ENCODE measurements at places on chromosomes 16 and 17.

- no peak for DNase-seq
Observed at GRCh38 chr16:83118365-83118764, 491.6 kb downstream of the CDH13 start.

DNA sequence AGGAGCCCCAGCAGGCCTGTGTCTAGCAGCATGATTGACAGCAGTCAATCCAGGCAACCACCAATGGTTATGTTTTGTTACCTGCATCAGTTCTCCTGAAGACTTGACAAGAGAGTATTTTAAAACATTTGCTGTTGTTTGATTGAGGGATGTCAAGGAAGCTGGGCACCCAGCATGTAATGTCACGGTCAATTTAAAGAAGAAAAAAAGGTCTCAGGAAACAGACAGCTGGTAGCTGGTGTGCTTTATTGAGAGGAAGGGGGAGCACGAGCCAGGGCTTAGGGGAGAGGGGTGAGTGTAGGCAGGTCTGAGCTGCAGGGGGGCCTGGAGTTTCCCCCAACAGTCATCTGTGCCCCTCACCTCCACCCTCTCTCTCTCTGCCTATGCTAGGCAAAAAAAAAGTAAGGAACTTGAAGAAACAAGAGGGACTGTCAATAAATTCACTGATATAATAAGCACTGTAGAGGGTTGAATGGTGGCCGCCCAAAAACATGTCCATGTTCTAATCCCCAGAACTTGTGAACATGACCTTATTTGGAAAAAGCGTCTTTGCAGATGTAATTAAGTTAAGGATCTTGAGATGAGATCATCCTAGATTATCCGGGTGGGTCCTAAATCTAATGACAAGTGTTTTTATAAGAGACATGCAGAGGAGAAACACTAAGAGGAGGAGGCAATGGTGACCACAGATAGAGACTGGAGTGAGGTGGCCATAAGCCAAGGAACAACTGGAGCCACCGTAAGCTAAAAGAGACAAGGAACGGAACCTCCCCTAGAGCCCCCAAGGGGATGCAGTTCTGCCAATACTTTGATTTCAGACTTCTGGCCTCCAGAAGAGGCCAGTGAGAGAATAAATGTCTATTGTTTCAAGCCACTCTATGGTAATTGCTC lies 14.5 kb downstream of the TSPOAP1 start:
- DNase-seq = no peak

- DNase-seq = no peak
Observed at GRCh38 chr17:78458736-78459335, 80.4 kb downstream of the PGS1 start.

GRCh38 chr16:56629531-56629930 lies 2.9 kb upstream of the MT1M start:
- no peak for DNase-seq

DNA sequence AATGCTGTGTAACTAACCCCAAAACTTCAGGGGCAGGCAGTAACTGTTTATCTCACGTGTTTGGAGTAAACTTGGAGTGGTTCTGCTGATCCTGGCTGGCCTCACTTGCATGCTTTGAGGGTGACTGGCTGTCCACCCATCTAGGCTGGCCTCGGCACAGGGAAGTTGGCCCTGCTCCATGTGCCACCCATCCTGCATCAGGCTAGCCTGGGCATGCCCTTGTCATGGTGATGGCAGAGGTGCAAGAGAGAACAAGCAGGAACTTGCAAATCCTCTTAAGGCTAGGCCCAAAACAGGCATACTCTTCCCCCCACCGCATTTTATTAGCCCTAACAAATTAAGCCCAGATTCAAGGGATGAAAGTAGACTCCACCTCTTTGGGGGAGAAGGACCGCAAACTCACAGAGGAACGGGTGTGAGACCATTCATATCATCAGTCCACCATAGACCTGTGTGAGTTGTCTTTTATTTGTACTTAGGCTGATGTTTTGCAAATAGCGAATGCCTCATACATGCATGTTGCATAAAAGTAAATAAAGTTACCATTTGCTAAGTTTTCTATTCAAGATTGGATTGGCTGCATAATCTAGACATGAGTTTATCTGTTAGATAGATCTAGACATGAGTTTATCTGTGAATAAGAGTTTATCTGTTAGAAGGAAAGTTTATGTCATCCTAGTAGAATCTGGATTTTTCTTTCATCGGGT lies 221.0 kb downstream of the CCDC182 start:
- no peak for DNase-seq

DNA sequence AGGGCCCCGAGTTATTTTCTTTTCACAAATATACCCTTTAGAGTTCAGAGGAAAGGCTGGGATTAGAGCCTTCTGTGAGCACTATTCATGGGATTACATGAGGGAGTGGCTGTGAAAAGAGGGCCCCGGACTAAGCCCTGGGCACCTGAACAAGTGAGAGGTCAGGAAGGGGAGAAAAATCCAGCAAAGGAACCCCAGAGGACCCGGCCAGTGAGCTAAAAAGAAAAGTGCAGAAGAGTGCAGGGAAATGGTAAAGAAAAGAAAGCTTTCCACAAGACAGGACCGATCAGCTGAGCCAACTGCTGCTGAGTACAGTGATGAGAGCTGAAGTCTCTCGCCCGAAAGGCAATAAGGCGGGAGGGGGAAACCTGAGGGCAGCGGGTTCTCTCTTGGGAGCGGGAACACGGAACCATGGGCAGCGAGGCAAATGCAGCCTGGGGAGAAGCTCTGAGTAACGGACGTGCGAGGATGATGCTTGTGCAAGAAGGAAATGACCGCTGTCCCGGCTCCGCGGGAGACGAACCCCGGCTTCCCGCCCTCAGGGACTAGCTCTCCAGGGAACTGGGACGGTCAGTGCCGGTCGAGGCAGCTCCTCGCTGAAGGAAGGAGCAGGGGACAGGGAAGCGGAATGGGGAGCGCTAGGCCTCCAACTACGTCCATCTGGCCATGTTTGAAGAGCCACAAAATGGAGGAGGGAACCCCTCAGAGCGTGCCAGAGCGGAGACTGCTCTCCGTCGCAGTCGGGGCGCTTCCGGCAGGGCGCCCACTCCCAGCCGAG lies 665 bp upstream of the ALDH3A2 start:
- DNase-seq = peak; percentile 69

DNA sequence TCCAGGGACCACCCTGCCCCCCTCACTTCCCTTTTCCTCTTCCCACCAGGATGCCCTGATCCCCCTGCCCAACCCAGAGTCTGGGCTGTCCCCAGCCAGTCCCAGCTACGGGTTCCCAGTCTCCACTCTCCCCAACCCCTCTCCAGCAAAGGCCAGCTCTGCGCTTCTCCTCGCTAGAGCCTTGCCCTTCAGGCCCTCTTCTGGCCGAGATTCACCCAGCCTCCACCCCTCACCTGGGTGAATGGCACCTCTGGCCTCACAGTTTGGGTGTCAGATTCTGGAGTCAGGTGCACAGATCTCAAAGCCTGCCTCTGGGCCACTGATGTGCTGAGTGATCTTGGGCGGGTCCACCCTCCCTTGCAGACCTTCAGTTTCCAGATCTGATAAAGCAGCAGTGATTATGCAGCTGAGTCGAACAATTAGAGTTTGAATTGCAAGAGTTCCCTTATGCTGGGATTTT lies 185.6 kb upstream of the TNRC6C start:
- DNase-seq = peak; percentile 32

DNA sequence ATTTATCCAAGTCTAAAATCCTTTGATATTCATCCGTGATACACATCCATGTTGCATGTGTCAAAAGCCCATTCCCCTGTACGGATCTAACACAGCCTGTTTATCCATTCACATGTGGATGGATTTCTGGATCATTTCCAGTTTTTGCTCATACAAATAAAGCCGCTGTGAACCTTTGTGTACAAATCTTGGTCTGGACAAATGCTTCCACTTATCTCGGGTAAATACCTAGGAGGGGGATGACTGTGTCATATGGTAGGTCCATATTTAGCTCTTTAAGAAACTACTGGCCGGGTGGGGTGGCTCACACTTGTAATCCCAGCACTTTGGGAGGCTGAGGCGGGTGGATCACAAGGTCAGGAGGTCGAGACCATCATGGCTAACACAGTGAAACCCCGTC lies 6.3 kb upstream of the TBCD start:
- no peak for DNase-seq

DNA sequence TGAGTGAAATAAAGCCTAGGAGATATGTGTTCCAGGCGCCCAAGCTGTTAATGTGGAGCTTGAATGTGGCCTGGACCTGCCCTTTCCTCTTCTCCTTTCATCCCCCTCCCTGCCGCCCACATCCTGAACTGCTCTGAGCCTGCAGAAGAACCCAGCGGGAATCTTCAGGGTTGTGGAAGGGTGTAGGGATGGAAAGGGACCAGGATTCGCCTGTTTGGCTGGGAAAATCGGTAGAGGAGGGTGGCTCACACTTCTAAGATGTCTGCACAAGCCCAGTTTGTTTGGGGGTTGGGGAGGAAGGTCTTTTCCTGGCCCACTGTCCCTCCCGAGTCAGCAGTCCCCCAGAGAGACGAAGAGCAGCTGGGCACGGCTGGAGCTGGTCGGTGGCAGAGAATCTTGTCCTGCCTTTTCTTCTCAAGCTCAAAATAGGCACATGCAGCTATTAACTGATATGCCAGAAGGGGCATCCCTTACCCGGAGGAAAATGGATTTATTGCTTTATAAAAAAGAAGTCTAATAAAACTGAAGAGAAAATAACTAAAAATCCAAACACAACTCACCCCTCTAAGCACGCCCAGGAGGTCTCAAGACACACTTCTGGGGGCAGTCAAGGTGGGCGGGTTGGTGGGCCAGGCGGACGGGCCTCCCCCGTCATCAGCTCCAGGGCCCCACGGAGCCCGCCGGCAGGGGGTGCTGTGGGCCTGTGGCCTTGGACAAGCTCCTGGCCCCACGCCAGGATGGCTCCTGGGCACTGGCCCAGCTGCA lies 11.5 kb upstream of the PITPNA start:
- peak; percentile 86 for DNase-seq

GRCh38 chr16:82439678-82440293 lies 187.0 kb upstream of the CDH13 start:
- DNase-seq = peak; percentile 54

GRCh38 chr17:79098282-79098867 lies 23.8 kb downstream of the ENGASE start:
- peak; percentile 60 for DNase-seq

GRCh38 chr17:5837055-5837491 lies 233.1 kb upstream of the WSCD1 start:
- DNase-seq = no peak

- no peak for DNase-seq
Observed at GRCh38 chr17:3004150-3004801, 59.1 kb downstream of the OR1D5 start.

DNA sequence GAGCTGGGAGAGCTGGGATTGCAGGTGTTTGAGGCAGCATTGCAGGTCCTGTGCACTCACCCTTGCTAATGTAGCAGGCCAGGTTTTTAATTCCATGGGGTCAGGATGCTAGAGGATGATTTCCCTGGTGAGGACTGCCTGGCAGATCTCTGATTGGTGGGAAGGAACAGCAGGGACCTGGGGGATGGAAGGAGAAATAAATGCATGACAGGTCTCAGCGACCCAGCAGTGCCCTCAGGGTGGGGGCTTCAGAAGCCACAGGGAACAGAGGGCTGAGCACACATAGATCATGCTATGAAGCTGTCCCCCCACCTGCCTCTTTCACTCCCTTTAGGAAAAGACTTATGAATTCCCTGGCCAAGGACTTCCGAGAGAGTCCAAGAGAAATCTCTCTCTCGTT lies 255.5 kb upstream of the N4BP1 start:
- no peak for DNase-seq

GRCh38 chr17:40545660-40546059 lies 19.6 kb downstream of the CCR7 start:
- DNase-seq = no peak

GRCh38 chr17:307741-308507 lies 44.7 kb downstream of the RPH3AL start:
- no peak for DNase-seq

GRCh38 chr16:86604436-86605193 lies 26.3 kb downstream of the FOXL1 start:
- DNase-seq = no peak

DNA sequence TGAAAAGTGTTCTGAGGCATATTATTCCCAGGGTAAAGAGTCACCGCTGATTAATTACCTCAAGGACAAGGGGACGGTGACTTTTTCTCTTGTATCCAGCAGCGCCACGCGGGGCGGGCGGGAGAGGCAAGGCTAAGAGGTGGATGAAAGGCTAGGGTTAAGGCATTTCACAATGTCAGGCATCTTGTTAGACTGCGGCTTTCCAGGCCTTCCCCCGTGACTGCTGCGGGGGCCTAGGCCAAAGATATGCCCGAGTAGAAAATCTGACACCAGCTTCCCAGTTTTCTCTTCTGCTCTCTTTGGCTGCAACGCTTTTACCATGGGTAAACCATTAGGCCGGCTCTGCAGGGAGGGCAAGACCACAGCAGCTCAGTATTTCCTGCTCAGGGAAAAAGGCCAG lies 698.2 kb downstream of the MAF start:
- no peak for DNase-seq

DNA sequence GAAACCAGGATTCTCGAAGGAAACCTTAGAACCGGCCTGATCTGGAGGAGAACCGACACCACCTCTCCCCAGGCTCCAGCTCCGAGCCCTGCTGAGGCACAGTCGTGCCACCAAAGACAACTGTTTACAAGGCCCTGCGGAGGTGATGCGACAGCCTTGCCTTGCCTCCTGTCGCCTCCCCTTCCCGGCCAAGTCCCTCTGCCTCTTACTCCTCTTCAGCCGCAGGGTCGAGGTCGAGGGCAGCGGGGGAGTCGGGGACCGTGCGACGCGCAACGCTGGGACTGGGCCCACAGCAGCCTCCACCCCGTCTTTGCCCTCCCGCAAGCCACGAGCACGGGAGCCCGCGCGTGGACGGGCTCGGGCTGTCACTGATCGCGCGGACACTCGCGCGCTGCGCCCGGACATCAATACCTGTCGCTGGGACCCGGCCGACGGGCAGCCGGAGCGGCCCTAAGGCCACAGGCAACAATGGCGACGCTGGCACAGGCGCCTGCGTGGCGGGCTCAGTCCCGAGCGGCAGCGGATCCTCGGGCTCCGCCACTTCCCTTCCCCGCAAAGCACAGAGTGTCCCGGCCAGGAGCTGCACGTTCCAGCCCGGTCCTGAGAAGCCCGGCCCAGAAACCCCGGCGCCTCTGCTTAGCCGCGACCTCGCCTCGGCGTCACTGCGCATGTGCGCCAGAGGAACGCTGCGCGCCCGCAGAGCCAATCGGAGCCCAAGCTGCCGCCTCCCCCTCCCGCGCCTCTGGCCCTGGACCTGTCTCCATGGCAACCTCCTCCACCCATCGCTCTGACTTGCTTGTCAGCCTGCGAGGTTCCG lies at the start of gene ZNF287:
Gene ZNF287 (minus strand): TSS at position 664 of the 817 bp plus-strand sequence. CDS start 1,473 bp downstream, outside the sequence.
- peak; percentile 98 for DNase-seq

DNA sequence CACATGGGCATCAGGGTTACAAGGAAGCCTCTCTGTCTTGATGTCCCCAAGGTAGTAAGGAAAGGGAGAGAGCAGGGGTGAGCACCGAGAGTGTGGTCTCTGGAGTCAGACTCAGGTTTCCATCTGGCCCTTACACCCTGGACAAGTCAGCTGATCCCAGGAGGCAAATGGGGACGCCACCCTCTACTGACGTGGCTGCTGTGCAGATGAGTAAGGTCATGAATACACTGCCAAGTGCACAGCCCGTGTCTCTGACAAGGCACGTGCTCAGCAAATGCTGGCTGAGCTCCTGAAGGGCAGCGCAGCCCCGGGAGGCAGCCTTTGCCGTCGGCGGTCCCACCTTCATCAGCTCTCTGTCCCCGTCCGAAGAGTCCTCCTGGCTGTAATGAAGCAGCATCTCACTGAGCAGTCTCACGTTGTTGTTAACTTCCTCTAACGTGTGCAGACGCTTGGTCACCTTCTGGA lies 19.4 kb downstream of the GGA3 start:
- no peak for DNase-seq

All from GM23338 (cell line).